Mucosa of gallbladder (tissue), 1 donor: ENCODE measurements at places on chromosomes 7 and 10.

- no peak for DNase-seq
Observed at GRCh38 chr7:46153951-46154787, 233.1 kb upstream of the IGFBP3 start.

GRCh38 chr7:157386979-157387800 is 50.4 kb downstream of the DNAJB6 start:
- DNase-seq = peak; percentile 90

- no peak for DNase-seq
Observed at GRCh38 chr10:111989136-111989911, 194.2 kb downstream of the GPAM start.

- DNase-seq = no peak
Observed at GRCh38 chr7:152544481-152544927, 108.7 kb upstream of the KMT2C start.

DNA sequence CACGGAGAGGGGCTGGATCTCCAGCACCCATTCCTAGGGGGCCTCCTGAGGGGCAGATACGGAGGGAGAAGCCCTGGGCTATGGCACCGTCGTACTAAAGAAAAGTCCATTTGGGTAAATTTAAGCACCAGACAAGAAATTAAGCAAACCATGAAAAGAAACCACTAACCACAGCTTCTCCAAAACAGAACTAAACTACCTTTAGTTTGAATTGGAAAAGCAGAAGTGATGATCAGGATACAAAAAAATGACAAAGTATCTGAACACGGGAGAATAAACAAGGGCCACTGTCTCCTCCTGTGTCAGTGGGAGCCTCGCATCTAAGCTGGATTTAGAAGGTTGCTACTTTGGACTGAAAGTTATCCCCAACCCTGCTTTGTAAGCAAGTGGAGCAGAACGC is 69.1 kb downstream of the DIP2C start:
- DNase-seq = no peak

DNA sequence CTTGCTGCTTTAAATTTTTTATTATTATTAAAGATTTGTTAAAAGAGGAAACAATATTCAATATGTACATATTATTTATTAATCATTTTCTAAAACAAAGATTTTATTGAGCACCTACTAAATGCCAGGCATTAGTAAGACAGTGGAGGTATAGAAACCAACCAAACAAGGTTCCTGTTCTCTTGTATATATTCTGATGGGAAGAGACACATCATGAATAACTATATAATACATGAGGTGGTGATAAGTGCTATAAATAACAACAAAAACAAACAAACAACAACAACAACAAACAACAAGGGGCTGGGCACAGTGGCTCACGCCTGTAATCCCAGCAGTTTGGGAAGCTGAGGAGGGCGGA is 630 bp upstream of the LIPA start:
- DNase-seq = no peak

DNA sequence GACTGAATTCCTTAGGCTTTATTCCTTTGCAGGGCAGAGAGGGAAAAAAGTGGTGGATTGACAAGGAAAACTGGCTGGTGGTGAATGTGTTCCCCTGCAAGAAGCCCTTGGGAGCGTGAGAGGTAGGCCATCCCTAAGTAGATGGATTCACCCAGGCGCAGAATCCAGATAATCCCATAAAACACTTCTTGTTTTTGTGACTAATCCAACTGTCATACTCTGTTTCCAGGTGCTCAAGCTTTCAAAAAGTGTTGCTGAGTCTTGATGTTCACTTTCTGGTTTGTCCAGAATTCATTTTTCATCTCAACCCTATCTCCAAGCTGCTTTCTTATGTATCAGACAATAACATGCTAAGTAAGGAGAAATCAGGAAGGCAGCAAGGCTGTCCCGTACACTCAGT is 250.8 kb upstream of the HABP2 start:
- DNase-seq = no peak

- no peak for DNase-seq
Observed at GRCh38 chr7:90236721-90237289, 8.2 kb upstream of the CFAP69 start.

- DNase-seq = no peak
Observed at GRCh38 chr10:129854796-129855705, 109.0 kb downstream of the EBF3 start.

- no peak for DNase-seq
Observed at GRCh38 chr7:78198756-78199155, 400.2 kb downstream of the PHTF2 start.

DNA sequence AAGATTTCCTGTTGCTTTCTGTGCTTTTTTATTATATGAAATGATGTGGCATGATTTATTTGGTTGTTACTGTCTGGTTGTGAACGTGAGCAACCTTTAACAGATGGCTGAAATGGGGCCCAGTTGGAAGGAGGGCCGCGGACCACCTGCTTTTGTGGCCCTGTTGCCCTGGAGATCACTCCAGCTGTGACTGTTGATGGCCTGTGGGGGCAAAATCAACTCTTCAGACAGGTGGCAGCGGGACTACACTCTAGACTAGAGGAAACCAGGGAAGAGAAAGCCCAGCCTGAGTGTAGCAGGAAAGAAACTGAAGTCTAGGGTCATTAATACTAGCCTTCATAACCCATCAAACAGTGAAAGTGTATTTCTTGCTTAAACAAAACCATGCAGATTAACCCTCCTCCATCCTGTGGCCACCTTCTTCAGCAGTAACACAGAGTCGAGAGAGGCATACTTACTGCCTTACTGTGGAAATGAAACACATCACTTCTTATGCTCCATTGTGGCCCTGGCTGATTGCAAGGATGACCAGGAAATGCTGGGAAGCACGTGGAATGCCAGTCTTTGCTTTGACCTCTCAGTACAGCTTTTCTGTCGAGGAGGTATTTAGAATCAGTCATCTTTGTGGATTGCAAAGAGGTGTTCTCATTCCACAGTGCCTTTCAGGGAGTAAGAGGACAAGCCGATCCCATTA is 80.5 kb downstream of the CCNY start:
- DNase-seq = no peak

GRCh38 chr10:15719049-15719898 is 448 bp downstream of the ITGA8 start:
- DNase-seq = no peak

GRCh38 chr7:147071536-147071935 is 954.9 kb downstream of the CNTNAP2 start:
- DNase-seq = no peak

GRCh38 chr7:131057794-131058070 is 269.9 kb upstream of the MKLN1 start:
- no peak for DNase-seq

GRCh38 chr7:977326-978048 is 2.1 kb upstream of the COX19 start:
- peak; percentile 75 for DNase-seq

DNA sequence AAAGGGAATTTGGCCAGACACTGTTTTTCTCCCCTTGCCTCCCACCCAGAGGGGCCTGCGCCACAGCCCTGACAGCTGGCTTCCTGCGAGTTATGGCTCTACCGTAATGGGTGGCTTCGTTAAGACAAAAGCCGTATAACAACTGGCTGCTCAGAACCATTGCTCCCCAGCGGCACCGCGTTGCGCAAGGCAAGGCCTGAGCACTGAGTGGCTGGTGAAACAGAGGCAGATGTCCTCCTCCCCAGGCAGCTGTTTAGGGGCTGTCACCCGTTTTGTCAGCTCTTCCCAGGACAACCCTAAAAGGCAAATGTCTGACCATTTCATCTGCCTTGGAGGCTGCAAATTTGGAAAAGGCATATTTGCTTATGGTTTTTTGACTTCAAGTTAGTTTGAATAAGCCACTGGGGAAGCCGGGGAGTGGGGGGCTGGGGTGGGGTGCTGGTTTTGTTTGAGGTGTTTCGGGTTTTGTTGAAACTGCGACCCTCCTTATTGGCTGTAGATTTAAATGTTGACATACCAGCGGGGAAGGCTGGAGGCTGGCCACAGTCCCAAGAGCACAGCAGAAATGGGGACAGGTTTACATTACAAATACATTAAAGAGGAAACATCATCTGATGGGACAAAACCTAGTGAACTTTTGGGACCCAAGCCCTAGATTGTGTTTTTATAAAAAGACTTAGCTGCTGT is 681 bp upstream of the SPOCK2 start:
- no peak for DNase-seq

- DNase-seq = no peak
Observed at GRCh38 chr7:112596260-112596659, 115.5 kb downstream of the LSMEM1 start.

DNA sequence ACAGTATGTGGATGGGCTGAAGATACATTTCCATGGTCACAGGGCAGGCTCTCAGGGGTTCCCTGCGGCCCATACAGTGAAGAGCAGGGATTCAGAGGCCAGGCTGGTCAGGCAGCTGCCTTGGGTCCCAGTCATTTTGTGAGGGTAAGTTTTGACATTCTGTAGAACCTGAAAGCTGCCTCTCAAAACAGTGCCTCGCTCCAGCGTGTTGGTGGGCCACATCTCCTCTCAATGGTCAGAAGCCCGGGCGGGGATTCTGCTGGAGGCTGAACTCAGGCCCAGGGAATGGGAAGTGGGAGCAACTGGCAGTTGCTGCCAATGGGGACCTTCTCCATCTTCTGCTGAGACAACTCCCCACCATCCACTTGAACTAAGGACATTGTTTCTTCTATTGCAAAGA is 190.0 kb downstream of the PTPN20 start:
- no peak for DNase-seq

GRCh38 chr7:19210893-19211413 is 65.7 kb upstream of the FERD3L start:
- no peak for DNase-seq

GRCh38 chr10:77456414-77456813 is 181.2 kb downstream of the KCNMA1 start:
- DNase-seq = no peak

DNA sequence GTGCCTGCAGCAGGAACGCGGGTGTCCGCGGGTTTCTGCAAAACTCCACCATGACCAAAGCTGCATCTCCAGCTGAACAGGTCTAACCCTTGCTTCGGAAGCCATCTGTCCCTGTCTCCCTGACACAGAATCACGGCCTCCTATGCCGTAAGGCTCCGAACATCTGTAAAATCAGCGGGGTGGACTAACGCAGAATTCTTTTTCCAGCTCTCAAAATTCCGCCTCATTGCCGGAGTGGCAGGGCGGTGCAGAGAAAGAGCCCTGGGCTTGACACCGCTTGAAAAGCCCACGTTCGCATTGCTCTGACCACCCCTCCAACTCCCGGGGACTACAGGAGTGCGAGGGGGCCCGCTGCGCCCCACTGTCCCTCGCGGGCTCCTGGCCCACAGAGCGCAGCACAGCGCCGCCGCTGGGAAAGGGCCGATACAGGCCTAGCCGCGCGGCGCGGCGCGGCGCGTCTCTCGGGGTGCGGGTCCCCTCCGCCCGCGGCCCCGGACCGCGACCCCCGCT is 409 bp downstream of the DNMBP start:
- DNase-seq = no peak

DNA sequence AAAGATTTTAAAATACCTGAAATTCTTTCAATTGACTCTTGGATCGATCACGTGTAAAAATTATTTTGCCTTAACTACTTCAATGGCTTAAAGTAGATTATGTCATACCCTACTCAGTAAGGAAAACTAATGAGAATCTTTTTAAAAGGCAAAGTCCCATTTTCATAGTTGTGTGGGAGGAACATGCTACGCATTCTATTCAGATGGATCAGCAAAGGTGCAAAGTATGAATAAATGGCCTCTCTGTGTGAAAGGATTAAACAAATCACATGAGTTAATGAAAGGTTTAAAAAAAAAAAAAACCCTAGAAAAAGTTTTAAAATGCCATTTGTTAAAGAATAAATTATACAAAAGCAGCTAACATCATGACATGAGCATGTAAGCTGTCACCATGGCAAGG is 77.1 kb downstream of the ENO4 start:
- DNase-seq = no peak

DNA sequence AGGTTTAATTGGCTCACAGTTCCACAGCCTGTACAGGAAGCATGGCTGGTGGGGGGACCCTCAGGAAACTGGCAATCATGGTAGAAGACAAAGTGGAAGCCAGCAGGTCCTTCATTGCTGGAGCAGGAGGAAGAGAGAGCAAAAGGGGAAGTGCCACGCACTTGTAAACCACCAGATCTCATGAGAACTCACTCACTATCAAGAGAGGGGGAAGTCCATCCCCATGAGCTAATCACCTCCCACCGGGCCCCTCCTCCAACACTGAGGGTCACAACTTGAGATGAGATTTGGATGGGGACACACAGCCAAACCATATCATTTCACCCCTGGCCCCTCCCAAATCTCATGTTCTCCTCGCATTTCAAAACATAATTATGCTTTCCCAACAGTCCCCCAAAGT is 171.9 kb upstream of the CACNA2D1 start:
- DNase-seq = no peak

GRCh38 chr7:2425749-2426148 is 22.3 kb downstream of the CHST12 start:
- DNase-seq = no peak

- DNase-seq = no peak
Observed at GRCh38 chr7:94414980-94415379, 20.3 kb downstream of the COL1A2 start.

DNA sequence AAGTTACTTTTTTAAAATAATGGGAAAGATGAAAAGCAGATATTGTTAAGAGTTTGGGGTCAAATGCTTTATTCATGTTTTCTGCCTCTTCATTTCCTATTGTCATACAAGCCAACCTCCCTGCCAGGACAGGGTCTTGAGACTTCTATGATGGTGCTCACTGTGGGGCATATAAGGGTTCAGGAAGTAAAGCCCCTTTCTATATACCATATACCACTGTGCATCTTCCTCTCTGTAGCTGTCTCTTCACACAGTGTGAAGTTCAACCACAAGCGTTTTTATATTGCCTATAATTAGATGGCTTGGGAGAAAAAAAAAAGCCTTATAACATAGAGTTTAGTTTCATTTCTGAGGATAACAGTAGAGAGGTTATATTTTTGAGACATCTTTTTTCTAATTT is 389.8 kb upstream of the SORCS1 start:
- no peak for DNase-seq

DNA sequence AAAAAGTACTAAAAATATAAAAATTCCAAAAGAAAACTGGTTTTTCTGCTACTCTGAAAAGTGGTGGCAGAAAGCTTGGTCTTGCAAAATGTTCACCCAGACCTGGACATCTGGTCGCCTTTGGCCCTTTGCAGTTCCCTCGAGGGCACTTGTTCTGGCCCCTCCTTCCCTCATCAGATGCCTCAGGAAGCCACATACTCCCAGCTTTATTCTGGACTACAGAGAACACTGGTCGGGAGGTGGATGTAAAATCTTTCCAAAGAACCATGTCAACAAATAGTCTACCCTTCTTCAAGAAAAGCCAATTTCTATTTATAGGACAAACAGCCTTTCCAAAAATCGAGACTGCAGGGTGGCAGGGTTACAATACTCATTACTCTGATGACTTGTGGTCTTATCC is 726.1 kb downstream of the TNS3 start:
- no peak for DNase-seq
